NCI-H2081 treated with DMSO at 0.1 percent for 48 hours (cell line): ENCODE measurements at places on chromosomes 4 and X.
A peak's percentile ranks its signal among the peaks of the same experiment; 100 is the strongest.

DNA sequence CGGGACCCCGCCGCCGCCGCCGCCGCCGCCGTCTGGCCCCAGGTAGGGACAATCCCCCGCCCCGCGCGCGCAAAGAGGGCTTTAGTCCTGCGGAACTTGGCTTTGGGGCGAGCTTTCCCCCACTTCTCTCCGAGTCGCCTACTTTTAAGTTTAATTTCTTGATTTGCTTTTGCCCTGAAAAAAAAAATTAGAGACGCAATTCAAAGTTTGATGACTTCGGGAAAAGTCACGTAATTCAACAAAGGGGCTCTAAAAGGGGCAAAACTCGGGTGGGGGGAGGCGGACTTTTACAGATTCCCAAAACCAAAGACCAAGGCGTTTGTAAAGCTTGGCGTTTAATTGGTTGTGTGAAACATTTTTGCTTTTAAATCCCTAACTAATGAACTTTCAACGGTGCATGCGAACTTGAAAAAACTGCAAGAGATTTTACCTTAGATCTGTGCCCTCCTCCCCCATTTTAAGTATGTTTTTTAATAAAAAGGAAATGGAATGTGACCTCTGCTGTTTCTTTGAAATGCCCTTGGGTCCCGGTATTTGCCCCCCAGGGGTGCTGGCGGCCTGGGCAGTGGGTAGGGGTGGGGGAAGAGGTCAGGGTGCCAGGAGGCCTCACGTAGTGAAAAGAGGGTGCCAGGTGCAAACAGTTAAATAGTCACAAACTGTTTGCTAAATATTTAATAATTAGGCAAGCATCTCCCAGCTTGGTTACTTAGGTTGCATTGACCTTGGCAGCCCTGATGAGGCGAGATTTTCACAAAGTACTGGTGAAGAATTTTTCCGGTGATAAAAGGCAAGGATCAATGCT is 209.7 kb downstream of the NWD2 start:
- DNase-seq: no peak

DNA sequence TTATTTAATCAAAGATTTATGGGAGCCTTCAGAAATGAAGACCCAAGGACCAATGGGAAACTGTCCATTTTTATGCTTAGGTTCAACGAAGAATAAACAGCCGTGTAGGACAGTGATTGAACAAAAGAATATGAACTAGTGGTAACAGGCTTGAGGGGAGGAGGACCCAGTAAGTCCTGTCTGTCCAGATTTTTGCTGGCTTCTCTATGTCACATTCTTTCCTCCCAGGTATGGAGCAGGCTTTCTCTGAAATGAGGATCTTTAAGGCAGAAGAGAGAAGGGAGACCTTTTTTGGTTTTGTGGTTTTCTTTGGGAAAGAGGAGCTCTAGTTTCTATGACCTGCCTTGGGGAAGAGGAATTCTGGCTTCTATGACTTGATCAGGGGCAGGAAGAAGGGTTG is 74.1 kb downstream of the BANK1 start:
- no peak for DNase-seq

- no peak for DNase-seq
These were observed 510.1 kb upstream of the AADAT start for GRCh38 chr4:170599894-170600293.

DNA sequence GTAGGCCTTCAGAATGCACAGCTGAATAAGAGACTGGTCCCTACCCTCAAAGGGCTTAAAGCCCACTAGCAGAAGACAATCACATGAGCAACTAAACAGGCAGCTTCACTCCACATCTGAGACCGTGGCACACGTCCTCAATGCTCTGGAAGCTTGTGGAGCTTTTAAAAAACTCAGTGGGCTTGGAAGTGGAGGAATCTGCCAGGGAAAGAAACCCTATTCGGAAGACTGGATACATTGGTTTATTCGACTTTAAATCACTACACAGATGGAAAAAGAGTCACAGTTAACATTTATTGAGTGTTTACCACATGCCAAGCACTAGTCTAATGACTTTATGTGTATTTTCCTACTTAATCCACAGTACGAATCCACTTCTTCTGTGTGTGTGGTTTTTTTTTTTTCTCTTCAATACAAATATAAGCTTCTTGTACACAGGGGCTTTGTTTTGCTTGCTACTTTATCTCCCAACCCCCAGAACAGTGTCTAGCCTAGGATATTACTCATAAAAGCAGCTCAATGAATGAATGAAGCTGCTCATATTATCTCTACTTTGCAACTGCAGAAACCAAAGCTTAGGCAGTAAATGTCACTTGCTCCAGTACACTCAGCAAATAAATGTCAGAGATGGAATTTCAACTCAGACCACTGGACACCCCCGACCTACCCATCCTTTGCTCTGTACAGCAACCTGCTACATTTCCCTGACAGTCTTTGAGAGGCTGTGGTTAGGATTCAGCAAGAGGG is 137.7 kb downstream of the LDB2 start:
- no peak for DNase-seq

DNA sequence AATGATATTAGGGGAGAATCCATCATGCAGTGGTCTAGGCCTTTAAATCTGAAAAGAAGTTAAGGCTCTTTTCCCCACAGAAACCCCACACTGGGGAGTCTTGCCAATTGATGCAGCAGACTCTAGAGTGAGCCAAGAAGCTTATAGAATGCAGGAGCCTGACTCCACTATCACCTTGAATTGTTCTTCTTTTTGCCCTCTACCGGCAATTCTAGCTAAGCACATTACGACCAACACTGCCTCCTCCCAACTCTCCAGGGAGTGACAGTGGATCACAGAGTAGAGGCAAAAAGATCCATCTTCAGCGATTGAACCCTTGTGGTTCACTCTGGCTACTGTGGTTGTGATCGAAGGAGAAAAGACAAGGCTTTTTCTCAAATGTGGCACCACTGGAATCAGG is 331.5 kb downstream of the NKX6-1 start:
- no peak for DNase-seq

- no peak for DNase-seq
These were observed 147.1 kb downstream of the NHS start for GRCh38 chrX:17521871-17522693.

- no peak for DNase-seq
These were observed 363.5 kb downstream of the BCOR start for GRCh38 chrX:39734174-39734776.

DNA sequence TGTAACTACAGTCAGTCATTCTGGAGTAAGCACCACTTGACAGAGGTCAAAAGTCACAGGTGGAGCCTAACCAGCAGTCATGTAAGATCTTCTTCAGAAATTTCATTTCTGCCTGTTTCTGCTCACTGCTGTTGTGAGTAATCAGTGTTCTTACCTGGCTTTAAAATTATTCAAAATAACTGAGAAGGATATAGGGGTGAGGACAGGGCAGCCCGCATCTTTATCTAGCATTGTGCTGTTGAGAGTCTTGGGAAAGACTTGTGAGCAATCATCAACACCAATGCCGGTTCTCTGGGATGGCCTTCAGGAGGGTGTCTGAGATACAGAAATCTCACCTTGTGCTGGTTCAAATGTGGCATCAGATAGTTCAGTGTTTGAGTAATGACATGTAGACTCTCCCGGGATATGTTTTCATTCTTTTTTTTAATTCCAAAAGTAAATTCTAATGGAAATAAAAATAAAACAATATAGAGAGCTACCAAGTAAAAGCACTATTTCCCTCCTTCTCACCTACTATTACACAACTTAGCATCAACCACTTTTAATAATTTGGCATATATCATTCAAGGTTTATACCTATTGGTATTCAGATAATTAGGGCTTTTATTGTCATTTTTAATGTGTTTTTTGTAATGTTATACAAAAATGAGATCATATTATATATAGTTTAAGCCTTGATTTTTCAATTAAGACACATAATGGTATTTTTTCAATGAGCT is 37.1 kb downstream of the AREG start:
- no peak for DNase-seq

GRCh38 chrX:25275159-25275558 is 259.4 kb upstream of the ARX start:
- DNase-seq: no peak

GRCh38 chrX:71612256-71612655 is 6.1 kb downstream of the CXCR3 start:
- DNase-seq: no peak

DNA sequence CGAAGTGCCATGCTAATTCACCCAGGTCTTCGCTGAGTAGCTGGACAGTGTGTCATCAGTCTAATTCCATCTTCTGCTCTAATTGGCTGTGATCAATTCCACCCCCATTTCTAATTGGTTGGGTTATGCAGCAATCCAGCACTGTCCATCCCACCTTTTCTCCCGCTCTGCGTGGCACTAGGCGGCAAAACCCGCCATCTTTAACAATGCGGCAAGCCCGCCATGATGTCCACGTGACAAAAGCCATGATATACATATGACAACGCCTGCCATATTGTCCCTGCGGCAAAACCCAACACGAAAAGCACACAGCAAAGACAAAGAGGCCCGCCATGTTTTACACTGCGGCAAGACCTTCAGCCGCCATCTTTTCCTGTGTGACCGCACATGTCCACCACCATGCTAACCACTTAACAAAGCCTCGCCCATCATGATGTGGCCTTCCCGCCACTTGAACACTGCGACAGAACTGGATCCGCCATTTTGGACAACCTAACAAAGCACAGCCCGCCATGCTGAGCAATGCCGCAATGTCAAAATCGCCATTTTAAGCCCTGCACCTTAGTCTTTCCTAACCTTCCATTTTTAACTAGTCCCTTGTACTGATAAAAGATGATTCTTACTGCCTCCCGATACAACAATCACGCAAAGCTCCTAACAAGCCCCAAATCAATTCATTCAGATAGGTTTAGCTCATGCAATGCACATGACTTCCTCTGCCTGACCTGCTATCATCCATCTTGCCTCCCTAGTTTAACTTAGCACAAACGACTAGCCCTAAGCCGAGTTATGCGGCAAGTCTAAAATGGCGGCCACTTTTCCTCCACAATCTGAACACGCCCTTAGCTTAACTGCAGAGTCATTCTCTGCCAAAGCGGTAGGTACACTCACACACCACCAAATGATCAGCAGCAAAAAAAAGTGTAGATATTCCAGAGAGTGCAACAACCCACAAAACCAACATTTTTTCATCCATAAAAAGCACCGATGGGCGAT is 288.3 kb downstream of the CHIC1 start:
- peak; percentile 88 for DNase-seq

DNA sequence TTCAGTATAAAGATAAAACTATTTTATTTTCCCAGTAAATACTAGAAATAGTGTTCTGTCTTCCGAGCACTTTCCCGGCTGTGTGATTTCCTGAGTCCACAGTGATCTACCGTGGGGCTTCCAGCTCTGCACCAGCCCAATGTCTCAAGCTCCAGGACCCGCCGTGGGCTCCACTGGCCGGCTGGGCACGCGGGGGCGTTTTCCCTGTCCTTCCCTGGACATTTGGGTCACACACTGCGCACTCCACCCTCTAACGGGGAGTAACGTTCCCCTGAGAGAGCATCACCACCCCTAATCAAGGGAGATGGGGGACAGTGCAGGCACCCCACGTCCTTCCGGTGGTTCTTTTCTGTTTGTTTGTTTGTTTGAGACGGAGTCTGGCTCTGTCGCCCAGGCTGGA is 844.6 kb upstream of the FRG1 start:
- no peak for DNase-seq

DNA sequence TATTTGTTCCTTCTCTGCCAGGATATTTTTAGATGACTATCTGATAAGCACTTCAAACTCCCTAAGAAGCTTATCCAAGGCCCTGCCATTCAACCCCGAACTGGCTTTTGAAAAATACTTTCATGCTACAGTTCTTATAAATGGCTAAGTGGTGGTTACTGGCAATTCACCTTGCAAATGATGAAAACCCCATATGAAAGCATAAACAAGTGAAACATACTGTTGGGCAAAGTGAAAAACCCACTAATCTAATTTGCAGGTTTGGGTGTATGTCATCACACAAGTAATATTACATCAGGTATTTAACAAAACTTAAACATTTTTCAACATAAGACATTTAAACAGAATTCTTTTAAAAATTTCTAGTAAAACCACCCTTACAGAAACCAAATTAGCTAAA is 31.1 kb downstream of the TAPT1 start:
- DNase-seq: no peak

GRCh38 chrX:4805502-4805901 is 1092.1 kb upstream of the PRKX start:
- no peak for DNase-seq
